Pulmonary artery endothelial cell (primary cell): ENCODE measurements at places on chromosomes 5 and 9. TPM values are rescaled to one million over a fixed set of nuclear protein-coding genes. Genes with fewer than 3 reads are reported as not detected.

Gene CDC20B
- total RNA-seq = 0.07 and 0.14 TPM in 2 replicates

Gene SH3TC2
- total RNA-seq = 2.5 and 5.5 TPM in 2 replicates

Gene MARCOL
- total RNA-seq = not detected in 2 replicates

- DNase-seq = no peak
These were observed 8.9 kb upstream of the RAB14 start for GRCh38 chr9:121210536-121210935.

- DNase-seq = peak; percentile 41
These were observed 13.1 kb upstream of the IFNA14 start for GRCh38 chr9:21252721-21253547.

DNA sequence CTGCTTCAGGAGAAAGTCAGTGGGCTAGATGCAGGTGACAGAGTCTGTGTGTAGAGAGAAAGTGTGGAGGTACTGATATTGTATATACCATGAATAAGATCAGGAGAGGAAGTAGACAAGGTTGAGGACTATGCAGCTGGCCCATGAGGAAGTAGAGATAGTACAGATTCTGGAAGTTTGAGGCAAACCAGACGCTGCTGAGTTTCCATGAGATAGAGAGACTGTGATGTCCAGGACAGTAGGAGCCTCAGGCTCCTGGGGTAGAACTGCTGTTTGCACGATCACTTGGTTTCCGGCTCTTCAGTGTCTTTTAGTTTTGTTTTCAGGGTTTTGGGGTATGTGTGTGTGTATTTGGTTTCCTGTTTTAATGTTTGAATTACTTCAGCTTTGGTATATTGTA, 13.6 kb downstream of the OTULINL start:
- no peak for DNase-seq

Gene MPDZ
- 56.3 and 84.2 TPM in 2 replicates for total RNA-seq
